Caco-2 (cell line): ENCODE measurements at places on chromosomes 7 and 10.
A peak's percentile ranks its signal among the peaks of the same experiment; 100 is the strongest.

DNA sequence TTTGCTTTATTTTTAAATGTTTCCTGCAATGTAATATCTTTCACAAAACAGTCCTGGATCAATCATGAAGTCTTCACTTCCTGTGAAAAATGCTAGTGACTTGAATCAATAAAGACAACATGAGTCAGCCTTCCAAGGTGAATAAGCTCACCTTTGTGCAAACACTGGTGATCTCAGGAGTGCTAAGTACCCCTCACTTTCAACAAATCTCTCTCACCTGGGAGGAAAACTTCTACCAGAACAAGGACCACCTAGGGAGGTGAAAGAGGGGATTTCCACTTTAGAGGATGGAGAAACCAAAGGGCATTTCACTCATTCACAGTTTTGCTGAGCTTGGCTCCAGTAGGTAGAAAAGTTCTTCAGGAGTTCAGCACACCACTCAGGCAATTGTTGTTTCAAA is 64.8 kb downstream of the CALD1 start:
- no peak overlapping the region for H3K4me3 ChIP-seq
- H3K27ac ChIP-seq, result no peak overlapping the region

DNA sequence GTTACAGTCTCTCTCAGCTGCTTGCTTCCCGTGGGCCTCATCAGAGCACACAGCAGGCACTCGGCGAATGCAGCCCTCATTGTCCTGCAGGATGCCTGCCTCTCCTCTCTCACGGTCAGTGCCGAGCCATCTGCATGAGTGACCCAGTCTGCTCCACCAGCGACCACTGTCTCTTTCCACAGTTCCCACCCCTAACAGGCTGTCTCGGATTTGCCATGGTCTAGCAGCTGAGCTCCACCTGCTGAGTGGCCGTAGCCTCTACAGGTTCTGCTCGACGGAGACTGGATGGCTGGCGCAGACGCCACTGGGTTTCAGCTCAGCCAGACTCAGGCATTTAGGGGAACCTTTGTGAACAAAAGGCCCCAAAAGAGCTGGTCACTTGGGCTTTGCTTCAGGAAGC is 209.4 kb upstream of the FOXK1 start:
- peak; percentile 17 for DNase-seq
- H3K4me3 ChIP-seq, result no peak overlapping the region
- H3K27me3 ChIP-seq, result no peaks in the 10 kb centered on the region
- no peak overlapping the region for H3K27ac ChIP-seq
- no peaks in the 10 kb centered on the region for H3K4me1 ChIP-seq
- H3K36me3 ChIP-seq, result no peaks in the 10 kb centered on the region

DNA sequence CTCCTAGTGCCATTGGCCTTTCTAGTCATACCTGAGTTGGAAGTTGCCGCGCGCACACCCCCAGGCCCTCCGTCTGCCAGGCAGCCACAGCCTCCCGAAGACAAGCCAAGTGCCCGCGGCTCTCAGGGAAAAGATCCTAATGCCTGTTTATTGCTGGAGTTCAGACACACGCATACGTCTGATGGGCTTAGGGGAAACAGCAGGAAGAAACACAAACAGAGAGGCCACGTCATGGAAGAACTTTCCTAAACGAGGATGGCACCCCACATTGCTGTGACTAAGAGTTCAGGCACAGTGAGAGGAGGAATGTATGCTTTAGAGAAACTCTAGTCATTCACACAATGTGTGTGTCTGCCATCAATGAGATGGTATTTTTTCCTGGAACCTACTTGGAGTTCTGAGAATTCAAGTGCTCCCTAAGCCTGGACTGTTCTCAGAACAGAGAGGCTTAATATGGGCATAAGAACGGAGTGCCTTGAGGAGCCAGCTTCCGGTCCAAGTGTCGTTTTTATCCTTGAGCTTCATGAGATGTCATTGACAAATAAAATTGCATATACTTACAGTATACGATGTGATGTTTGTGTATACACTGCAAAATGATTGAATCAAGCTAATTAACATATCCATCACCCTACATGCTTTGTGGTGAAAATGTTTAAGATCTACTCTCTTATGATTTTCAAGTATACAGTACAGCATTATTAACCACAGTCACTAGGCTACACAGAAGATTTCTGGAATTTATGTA is 11.6 kb upstream of the RBP3 start:
- H3K4me3 ChIP-seq, result no peak overlapping the region
- no peak overlapping the region for H3K27ac ChIP-seq
- no peaks in the 10 kb centered on the region for H3K36me3 ChIP-seq
- no peaks in the 10 kb centered on the region for H3K27me3 ChIP-seq

DNA sequence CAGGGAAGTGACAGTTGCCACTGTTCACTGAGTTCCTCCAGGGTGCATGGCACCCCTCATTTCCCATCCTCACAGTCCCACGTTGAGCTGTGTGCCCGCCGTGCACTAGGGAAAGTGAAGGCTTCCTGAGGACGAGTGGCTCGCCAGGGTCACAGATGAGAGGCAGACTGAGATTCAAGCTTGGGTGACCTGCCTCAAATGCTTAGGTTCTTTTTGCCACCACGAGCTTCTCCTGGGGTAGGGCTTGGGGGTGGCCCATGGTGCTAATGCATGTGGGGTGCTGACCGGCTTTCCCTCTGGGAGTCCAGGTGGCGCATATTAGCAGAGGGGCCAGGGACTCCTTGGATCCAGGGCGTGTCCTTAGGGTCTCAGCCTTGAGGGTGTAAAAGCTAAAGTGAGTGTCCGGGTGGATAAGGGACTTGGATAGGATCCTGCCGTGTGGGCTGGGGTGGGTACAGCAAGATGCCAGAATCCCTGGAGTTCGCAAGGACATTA is 1.9 kb downstream of the CALHM2 start:
- no peak for DNase-seq
- peaks cover 2% of the 10 kb centered on the region; the same call in 1 of the 2 replicates for H3K36me3 ChIP-seq
- no peak overlapping the region for H3K4me3 ChIP-seq
- H3K27me3 ChIP-seq, result no peaks in the 10 kb centered on the region
- H3K4me1 ChIP-seq, result peaks cover 5% of the 10 kb centered on the region; the same call in 1 of the 2 replicates

GRCh38 chr7:126699707-126700106 is 553.0 kb downstream of the GRM8 start:
- no peaks in the 10 kb centered on the region for H3K36me3 ChIP-seq
- H3K4me3 ChIP-seq, result no peak overlapping the region
- H3K27ac ChIP-seq, result no peak overlapping the region
- no peaks in the 10 kb centered on the region for H3K27me3 ChIP-seq
- no peaks in the 10 kb centered on the region for H3K4me1 ChIP-seq
